MCF 10A (cell line): ENCODE measurements at places on chromosomes 12 and 14. TPM values are rescaled to one million over a fixed set of nuclear protein-coding genes. Genes with fewer than 3 reads are reported as not detected.
A peak's percentile ranks its signal among the peaks of the same experiment; 100 is the strongest.

DNA sequence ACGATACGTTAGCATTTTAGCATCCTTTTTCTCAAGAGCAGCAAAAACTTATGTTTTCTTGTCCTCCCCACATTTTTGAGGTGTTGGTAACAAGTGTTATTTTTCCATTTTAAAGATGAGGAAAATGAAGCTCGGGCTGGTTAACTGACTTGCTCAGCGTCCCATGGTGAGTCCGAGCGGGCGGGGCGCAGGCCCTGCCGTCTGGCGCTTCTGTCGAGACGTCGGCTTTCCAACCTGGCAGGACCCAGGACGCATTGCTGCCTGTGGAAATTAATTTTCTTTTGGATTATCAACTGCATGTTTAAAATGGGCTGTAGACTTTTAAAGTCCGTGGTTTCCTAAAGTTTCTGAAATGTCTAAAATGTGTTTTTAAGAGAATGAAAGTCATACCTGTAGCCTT lies 30.4 kb downstream of the XRCC3 start:
- DNase-seq: no peak

DNA sequence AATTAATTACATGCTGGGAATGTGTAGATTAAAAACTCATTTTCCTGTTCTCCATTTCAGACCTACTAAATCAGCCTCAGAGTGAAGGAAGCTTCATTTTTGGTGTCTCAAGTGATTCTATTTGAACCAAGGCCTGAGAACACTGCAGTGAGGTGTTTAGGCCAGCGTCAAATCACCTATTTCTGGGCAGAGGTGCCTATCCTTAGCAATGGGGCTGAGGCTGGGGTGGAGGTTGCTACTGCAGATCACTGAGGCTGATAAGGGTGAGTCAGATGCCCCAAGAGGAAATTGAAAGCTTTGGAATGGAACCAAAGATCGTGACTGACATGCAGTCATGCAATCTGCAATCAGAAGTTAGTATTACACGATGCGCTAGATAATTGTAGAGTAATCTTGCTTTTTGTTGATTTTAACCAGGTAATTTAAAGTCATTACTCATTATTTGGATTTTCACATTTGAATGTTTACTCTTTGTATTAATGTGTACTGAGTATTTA lies 4.4 kb downstream of the TXNRD1 start:
- peak; percentile 96 for DNase-seq

GRCh38 chr14:68704736-68705720 lies 87.8 kb downstream of the ZFP36L1 start:
- peak; percentile 79 for DNase-seq

- DNase-seq: no peak
Measured at GRCh38 chr12:27083861-27084394, 1.6 kb upstream of the C12orf71 start.

- DNase-seq: no peak
Measured at GRCh38 chr12:53677800-53678148, 1.9 kb upstream of the ATP5MC2 start.

DNA sequence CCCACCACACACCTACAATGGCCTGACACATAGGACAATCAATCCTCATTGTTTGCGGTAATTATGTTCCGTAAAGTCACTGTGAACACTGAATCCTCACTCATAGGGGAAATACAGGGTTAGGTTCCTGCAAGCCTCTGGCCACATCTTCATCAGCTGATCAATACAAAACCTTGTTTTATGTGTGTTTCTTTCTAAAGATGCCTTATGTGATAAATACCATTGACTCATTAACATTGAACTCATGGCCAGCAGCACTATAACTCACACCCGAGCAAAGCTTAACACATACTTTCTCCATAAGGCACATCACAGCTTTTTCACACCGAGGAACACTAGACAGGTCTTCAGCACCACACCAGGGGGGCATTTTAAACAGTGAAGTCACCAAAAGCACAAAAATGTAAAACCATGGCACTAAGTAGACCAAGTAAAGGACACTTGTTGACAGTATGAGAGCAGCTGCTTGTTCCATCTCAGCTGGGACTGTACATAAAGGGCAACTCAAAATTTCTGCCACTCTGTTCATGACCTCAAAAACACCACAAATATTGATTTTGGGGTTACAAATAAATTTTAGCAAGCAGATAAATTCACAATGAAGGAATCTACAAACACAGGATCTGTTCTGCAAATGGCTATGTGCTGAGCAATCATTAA lies 60.5 kb downstream of the ESR2 start:
- DNase-seq: no peak

Gene TPH2
- not detected in 2 replicates for total RNA-seq

DNA sequence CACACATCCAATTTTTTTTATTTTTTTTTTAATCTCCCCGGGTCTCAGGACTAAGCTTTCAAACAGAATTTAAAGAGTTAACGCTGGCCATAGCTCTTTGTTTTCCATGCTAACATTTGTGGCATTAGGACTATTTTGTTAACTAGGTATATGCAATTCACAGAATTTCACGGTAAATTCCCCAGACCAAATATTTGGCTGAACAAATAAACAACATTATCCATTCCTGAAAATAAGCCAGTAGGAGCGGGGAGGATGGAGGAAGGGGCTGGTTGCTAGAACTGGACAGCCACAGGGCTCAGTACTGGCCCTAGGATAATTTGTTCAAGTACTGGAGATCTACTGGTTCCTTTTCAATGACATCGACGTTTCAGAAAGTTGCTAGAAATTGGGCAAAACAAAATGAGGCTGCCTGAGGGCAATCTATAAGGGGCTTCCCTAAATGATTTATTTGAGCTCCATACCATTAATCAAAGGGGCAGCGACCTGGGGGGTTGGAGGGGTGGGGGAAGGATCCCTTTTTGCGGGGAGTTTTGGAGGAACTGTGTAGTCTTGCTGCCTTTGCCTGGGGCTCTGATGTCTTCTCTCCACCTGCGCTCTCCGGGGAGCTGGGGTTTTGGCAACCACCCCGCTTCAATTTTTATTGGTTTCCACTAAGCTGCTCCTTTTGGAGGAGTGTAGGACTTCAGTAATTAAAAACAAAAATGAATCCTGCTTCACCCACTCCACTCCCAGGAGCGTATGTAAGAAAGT lies 9.0 kb downstream of the BMP4 start:
- DNase-seq: no peak

Gene COCH
- 0.23 TPM in 1 of 2 replicates, not detected in the other for total RNA-seq

DNA sequence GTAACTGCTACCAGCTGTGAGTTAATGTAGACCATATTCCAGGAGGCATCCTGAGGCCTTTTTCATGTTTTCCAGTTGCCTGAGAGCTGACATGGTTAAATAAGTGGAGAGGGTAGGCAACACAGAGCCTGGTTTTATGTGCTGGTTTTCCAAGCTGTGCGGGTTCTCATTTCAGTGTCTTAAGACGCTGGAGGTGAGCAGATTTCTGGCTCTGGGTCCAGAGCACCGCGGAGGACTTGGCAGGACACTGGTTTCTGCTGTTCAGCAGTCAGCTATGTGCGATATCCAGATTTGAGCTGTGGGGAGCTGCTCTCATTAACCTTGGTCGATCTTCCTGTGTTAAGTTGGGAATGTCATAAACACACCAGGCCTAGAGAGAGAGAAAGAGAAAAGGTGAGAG lies 680.8 kb downstream of the BCL11B start:
- DNase-seq: no peak

DNA sequence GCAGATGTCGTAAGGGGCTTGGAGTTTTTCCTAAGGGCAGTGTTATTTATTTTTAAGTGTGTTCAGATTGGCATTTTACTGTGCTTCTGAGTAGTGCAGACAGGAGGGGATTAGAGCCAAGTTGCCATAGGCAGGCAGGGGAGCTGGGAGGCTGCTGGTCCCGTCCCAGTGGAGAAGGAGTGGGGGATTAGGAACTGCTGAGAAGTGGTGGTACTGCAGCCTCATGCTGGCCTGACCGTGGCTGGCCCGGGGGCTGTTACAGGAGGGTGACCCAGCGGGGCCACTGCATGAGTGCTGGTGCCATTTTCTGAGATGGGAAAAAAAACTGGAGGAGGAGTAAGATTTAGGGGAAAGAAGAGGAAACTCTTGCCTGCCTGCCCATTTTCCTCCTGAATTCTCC lies 52.3 kb upstream of the DLK1 start:
- DNase-seq: no peak

- DNase-seq: peak; percentile 68
Measured at GRCh38 chr14:64673748-64674147, 30.5 kb upstream of the PLEKHG3 start.

DNA sequence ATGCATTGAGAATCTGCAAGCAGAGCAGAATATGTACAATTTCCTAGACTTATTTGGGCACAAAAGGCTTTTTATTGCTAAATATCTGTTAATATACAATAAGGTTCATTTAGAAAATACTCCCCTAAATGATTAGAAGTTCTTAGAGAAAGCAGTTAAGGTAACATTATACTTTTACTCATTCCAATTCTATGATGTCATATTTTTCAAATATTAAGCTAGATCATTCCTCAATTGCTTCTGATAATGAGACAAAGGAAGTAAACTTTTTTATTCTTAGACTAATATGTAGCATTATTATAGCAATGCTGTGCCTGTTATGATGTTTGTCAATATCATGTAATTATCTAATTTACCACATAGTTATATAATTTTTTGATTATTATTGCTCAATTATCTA lies 447.0 kb downstream of the SLC16A7 start:
- no peak for DNase-seq

Gene TNS2
- total RNA-seq: 22.3 and 26.3 TPM in 2 replicates

Gene MFAP5
- total RNA-seq: 0.64 and 1.6 TPM in 2 replicates

Gene ING4
- 15.2 and 16.1 TPM in 2 replicates for total RNA-seq

GRCh38 chr14:98665007-98665406 lies 607.0 kb downstream of the BCL11B start:
- no peak for DNase-seq

DNA sequence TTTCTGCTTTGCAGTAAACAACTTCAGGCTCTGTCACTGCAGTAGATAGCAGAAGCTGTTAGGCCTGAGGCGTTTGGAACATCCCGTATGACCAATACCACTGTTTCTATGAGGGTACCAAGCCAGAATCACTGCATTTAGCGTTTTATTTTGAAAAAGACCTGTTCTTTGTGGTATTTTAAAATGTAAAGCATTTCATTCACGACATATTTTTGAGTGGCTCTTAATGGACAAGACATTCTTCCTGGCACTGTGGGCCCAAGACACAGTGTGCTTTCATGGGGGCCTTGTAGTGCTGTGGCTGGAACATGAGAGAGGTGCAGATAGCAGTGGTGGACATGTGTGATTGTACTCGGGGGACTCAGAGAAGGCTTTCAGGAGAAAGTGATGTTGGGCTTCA lies 86.4 kb downstream of the DDX51 start:
- DNase-seq: no peak
